Activated naive CD8-positive, alpha-beta T cell treated with anti-CD3 and anti-CD28 coated beads, Interleukin-2, amount 50 U/mL, for 24 hours (primary cell): ENCODE measurements at places on chromosomes 4 and X.

DNA sequence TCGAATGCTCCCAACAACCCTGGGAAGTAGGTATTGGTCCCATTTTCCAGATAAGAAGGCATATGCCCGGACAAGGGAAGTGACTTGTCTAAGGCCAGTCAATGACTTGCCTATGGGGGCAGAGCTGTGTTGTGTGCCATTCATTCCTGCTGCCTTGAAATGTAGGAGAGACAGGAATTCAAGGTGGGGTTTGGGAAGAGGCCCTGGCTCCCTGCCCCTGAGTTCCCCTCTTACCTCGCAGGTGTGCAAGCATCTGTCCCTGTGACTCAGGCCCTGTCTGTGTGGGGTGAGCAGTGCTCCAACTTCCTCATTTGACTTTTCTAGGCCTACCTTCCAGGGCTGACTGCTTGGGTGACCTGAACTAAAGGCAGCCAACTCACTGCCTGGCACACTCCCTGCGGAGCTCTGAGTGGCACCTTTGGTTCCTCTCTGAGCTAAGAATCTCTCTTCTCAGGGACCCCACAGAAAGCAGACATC lies 5.1 kb downstream of the EFNB1 start:
- no peak for DNase-seq

GRCh38 chr4:26131711-26132110 lies 189.1 kb upstream of the RBPJ start:
- DNase-seq = peak; percentile 45

DNA sequence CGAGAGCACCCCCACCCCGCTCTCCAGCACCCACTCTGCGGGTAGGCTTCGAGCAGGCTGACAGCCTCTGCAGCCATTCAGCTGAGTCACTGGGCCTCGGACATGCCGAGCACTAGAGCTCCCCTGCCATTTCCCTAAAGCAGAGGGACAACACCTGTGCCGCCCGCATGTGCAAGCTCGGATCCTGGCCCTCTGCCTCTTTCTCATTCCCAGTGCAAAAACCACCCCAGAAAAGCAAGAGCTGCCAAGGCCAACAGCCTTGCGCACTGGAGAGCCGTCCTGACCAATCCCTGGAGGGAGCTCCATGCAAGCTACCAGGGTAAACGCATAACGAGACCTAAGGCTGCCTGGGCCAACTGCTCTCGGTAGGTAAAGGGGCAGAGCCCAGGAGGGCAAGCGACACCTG lies 5.3 kb downstream of the HCFC1 start:
- no peak for DNase-seq

GRCh38 chr4:164087733-164088132 lies 593.2 kb downstream of the TMA16 start:
- no peak for DNase-seq

DNA sequence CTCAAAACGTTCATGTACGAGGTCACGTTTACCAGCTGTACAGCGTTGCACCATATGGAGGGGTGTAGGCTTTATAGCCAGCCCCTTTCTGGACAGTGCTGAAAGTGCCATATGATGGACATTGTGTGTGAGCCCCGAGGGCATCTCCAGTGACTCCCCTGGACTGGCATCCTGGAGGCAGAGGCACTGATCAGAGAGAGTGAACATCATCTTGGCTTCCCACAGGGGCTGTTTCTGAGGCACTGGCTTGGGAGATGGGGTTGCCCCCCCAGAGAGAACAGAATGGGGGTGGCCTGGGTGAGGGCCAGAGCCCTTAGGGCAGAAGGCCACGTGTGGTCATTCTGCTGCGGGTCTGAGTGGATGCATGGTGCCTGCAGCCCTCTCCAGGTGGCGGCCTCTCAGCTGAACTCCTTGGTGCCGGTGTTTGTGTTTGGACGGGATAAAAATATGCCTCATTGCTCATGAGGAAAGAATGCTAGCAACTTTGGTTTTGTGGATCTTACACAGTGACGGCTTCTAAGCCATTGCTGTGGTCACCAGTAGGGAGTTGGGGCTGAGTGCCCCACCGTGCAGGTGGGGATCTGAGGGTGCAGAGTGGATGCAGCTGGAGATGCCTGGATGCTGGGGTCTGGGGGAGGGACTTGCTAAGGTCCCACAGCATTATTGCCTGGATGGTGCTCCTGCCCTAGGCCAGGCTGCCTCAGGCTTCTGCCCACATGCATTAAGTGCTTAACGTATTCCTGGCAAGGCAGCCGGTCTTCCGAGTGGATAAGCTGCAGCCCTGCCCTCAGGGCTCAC lies 3.4 kb downstream of the WFS1 start:
- DNase-seq = no peak

DNA sequence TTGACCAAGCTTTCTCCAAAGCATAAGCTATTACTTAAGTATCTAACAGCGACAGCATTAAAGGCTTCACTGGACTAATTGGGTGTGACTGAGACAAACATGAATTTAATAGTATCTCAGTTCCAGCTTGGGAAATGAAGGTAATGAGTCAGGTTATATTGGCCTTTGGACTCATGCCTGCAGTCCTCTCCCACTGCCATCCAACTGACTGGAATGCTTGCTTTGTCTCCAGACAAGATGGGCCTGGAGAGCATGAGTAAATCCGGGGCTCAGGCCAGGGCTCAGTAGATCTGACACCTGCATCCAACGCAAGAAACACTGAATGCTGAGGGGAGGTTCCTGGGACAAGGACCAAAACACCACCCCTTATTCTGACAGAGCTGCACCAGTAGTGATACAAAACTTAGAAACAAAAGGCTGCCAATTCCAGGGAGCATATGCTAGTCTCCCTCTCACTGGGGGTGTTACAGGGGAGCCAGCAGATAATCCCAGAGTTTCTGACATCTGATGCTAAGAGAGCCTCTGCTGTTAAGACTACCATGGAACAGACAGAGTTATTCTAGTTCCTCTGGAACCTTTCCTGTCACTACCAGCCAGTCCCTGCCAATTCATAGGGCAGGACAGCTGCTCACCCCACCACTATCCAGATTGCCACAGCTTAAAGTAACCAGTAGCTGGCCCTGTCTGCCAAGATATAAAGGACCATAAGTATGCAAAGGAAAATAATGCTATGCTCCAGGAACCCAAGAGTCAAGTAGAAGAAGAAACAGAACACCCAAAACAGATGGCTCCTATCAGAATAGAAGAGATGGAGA lies 293.8 kb downstream of the IQCM start:
- DNase-seq = no peak

GRCh38 chrX:142483965-142484364 lies 278.9 kb upstream of the MAGEC2 start:
- no peak for DNase-seq

- no peak for DNase-seq
These were observed 131.2 kb upstream of the HHIP start for GRCh38 chr4:144514736-144515135.

DNA sequence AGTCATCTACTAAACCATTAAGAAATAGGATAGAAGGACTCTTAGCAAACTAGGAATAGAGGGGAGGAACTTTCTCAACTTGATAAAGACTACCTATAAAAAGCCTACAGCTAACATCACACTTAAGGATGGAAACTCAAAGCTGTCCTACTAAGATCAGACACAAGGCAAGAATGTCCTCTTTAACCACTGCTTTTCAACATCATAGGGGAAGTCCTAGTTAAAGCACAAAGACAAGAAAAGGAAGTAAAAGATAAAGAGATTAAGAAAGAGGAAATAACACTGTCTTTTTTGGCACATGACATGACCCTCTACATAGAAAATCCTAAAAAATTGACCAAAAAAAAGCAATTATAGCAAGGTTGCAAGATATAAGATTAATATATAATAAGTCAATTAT lies 136.6 kb downstream of the FBXW7 start:
- no peak for DNase-seq

DNA sequence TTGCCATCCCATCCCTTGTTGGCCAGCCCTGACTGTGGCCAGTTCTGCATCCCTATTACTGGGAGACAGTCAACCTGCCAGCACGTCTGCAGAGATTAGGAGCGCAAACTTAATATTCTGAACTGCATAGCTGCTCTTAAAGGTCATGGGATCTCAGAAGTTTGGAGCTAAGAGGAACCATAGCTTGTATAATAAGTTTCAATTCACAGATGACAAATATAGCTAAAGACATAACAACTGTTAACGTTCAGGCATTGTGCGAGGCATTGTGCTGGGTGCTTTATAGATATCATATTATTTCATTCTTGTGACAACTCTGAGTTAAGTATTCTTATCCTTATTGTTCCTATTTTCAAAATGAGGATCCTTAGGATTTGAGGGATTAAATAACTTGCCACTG lies 3.7 kb downstream of the SCARB2 start:
- no peak for DNase-seq

DNA sequence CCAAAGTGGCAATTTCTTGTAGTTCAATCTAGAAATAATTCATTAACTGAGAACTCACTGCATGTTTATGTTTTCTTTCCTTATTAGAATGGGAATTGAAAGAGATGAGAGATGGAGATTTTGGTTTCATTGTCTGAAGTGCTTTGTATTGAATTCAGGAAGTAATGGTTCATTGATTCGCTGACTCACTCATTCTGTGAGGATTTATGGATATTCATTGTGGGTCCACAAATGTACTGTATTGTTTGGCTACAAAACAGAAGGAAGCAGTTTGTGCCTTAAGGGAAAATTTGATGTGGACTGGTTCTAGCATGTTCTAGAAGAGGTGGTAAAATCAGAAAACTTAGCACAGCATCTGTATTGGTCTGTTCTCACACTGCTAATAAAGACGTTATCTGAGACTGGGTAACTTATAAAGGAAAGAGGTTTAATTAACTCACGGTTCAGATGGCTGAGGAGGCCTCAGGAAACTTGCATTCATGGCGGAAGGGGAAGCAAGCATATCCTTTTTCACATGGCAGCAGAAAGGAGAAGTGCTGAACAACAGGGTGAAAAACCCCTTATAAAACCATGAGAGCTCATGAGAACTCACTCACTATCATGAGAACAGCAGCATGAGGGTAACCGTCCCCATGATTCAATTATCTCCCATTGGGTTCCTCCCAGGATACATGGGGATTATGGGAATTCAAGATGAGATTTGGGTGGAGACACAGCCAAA lies 132.3 kb upstream of the VCX3A start:
- DNase-seq = no peak

GRCh38 chr4:153573881-153574802 lies 108.0 kb downstream of the TMEM131L start:
- DNase-seq = peak; percentile 50

DNA sequence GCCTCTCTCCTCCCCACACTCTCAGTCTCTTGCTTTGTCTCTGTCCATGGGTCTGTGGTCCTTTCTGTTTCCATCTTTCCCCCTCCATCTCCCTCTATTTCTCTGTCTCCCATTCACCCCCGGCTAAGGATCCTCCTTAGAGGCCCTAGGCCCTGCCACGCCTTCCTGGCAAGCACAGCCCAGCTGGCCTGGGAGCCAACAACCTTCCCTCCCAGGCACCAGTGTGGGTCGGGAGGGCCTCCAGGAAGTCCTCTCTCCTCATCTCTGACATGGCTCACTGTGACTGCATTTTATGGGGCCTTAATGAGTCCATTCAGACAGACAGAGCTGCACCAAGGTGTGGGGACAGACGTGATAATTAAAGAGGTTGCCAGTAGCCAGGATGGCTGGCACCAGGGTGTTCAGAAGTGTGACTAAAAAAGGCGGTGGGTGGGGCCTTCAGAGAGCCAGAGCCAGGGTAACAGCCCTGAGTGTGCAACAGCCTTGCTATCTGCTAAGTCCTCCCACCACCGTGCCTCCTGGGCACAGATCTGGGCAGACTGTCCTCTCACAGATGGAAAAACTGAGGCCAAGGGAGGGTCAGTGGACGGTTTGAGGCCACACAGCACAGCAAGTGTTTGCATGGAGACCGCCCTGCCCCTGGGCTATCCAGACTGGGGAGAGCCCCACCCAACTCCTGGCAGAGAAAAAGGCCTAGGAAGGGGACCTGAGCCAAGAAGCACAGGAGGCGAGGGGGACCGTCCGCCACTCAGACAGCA lies 31.5 kb downstream of the BLOC1S4 start:
- no peak for DNase-seq

DNA sequence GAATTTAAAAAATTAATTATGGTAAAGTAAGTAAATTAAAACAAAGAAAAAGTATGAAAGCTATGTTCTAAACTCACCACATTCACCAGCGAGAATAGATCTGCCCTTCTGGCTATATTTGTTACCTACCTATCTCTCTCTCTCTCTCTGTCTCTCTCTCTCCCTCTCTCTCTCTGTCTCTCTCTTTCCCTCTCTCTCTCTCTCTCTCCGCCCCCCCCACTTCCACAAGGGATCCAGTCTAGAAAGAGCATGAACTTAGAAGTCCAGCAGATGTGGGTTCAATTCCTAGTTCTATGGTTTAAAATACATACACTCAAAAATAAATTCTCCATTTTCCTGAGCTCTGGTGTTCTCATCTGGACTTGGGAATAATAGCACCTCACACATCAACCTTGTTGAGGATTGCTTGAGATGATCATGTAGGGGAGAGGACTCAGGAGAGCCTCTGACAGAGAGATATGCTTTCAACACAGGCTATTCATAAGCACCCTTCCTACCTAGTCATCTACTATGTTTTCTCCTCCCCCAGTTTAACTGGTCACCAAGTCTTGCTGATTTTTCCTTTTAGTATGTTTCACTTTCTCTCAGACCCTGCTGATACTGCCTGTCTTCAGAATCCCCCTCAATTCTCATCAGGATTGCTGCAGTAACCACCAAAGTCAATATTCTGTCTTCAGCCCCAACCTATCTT lies 64.7 kb downstream of the SLC7A11 start:
- no peak for DNase-seq

GRCh38 chrX:131227608-131228007 lies 61.5 kb downstream of the IGSF1 start:
- DNase-seq = no peak

DNA sequence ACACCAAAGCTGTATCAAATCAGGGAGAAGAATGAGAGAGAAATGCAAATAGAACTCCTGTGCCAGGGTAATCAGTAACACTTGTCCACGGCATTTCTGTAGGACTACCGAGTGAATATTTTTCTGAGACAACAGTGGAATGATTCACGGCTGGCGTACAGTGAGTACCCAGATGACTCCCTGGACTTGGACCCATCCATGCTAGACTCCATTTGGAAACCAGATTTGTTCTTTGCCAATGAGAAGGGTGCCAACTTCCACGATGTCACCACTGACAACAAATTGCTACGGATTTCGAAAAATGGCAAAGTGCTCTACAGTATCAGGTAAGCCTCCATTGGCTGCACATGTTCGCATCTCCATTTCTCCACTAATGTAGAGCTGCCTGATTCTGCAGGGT lies 51.7 kb downstream of the GLRA2 start:
- no peak for DNase-seq

DNA sequence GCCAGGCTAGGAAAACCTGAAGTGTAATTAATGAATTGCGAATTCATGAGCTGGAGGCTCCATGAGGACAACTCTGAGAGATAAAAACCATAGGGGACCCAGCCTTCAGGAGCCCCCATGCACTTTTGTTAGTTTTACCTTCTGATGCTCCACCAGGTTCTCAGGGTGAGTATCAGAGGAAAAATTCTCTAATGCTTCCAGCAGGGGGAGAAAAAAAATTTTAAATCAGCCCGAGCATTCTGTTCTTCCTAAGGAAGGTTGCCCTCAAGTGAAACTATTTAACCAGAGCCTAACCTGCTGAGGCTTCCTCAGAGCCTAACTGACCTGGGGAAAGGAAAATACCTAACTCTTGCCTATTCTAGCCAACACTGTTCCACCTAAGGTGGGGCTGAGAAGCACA lies 552.6 kb downstream of the PPARGC1A start:
- DNase-seq = no peak
